Lower leg skin (tissue), 4 donors: ENCODE measurements at places on chromosomes 1 and 21. TPM values are rescaled to one million over a fixed set of nuclear protein-coding genes. Genes with fewer than 3 reads are reported as not detected.

Gene NHLH1
- total RNA-seq: not detected

Gene ZNF697
- 3.6 TPM for total RNA-seq

Gene GPR52
- 0.25 TPM for total RNA-seq

Gene SPAG17
- 7.9 TPM for total RNA-seq

Gene ACTN2
- not detected for total RNA-seq

Gene RGS1
- 69.6 TPM for total RNA-seq

Gene OR2L2
- total RNA-seq: not detected

Gene FCRL5
- not detected for total RNA-seq

Gene AGT
- total RNA-seq: 0.99 TPM

Gene USH2A
- total RNA-seq: 0.03 TPM

Gene DPT
- 32.9 TPM for total RNA-seq

Gene ITGB2
- total RNA-seq: 18.4 TPM

Gene TMEM82
- total RNA-seq: not detected

Gene ETV3L
- total RNA-seq: not detected

Gene SH3D21
- 9.8 TPM for total RNA-seq

DNA sequence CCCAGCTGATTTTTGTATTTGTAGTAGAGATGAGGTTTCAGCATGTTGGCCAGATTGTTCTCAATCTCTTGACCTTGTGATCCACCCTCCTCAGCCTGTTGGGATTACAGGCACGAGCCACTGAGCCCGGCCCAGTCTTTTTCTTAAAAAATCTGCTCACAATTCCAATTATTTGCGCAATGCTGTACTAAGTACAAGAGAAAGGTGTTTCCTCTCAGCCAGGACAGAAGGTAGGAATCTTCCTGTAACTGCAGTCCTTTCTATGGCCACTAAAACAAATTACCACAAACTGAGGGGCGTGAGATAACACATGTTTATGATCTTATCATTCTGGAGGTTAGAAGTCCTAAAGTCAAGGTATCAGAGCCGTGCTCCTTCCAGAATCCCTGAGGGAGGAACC, 6.9 kb upstream of the CBR3 start:
- DNase-seq: peak; percentile 82

- no peak for DNase-seq
Observed at GRCh38 chr1:983798-984475, 2.0 kb upstream of the PERM1 start.

GRCh38 chr1:36095760-36096405, 7.2 kb downstream of the ADPRS start:
- no peak for DNase-seq

GRCh38 chr1:228669242-228669585, 66.1 kb upstream of the RHOU start:
- no peak for DNase-seq

DNA sequence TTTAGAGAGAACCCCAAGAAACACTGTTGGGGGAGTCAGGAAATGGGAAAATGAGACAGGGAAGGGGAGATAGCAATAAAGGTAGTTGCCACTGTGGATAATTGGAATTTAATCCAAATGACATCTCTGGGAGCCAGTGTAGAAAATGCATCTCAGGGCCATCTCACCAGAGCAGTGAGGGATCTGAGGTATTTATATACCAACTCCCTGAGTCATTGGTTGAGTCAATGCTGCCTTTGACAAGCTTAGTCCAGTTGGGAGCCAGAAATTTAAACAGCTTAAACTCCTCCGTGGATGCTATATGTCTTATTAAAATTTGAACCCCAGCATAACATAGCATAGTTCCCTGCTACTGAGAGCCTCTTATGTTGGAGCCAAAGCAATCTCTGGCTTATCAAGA, 140.3 kb downstream of the SLC30A10 start:
- DNase-seq: no peak

GRCh38 chr1:19398309-19398760, 86.2 kb downstream of the SLC66A1 start:
- DNase-seq: no peak

GRCh38 chr1:196550731-196551130, 57.5 kb downstream of the KCNT2 start:
- DNase-seq: no peak

DNA sequence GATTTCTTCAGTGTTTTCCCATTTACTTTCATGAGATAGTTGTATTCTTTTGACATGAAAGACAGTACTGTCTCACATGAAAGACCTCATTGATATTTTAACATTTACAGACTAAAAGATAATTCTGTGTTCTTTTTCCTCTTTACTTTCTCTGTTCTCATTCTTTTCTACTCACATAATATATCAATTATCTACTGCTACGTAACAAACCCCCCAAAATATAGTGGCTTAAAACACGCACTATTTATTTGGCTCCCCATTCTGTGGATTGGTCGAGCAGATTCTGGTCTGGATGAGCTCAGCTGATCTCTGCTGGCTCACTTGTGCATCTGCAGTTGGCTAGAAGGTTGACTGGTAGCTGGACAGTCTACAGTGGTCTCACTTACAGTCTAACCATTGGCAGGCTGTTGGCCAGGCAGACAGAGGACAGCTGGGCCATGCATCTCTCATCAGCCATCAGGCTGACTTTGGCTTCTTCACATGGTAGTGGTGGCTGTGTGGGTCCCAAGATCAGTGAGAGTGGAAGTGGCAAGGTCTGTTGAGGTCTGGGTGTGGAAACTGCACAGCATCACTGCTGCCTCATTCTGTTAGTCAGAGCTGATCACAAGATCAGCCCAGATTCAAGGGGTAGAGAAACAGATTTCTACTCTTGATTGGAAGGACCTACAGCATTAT, 63.2 kb downstream of the MPZL1 start:
- DNase-seq: no peak

GRCh38 chr1:40360631-40361030, 12.9 kb upstream of the SMAP2 start:
- DNase-seq: no peak

- no peak for DNase-seq
Observed at GRCh38 chr1:65958561-65959350, 166.1 kb downstream of the PDE4B start.

- DNase-seq: no peak
Observed at GRCh38 chr1:38662126-38662525, 197.4 kb downstream of the RRAGC start.

DNA sequence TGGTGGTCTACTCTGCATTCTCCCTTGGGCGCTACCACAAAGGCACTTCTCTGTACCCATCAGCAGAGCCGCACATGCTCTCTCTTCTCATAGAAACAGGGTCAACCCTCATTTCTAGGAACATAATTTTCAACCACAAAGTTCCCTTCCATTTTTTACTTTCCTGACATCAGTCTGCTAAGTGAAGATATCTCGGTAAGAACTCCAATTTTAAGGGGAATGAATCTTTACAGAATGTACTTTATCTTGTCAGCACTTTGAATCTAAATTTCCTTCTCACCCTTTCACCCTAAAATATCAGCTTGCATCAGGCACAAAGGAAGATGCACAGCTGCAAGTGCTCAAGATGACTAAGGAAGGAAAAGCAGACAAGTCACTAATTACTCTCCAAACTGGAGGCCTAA, 545.9 kb downstream of the SMYD3 start:
- DNase-seq: no peak

DNA sequence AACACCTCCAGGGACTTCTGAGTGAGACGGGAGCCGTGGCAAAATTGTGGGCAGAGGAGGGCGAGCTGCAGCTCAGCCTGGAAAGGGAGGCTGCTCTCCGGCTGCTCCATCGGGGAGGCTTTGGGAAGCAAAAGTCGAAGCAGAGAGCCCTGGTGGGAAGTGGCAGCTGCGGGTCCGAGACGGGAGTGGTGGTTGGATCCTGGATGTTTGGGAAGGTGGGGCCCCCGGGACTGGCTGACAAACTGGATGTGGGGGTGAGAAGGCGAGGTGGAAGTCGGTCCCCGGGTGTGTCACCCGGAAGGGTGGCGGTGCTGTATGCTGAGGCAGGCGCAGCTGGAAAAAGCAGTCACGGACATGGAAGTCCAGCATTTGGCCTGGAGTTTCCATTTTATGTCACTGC, 52.1 kb downstream of the KCNAB2 start:
- DNase-seq: no peak

DNA sequence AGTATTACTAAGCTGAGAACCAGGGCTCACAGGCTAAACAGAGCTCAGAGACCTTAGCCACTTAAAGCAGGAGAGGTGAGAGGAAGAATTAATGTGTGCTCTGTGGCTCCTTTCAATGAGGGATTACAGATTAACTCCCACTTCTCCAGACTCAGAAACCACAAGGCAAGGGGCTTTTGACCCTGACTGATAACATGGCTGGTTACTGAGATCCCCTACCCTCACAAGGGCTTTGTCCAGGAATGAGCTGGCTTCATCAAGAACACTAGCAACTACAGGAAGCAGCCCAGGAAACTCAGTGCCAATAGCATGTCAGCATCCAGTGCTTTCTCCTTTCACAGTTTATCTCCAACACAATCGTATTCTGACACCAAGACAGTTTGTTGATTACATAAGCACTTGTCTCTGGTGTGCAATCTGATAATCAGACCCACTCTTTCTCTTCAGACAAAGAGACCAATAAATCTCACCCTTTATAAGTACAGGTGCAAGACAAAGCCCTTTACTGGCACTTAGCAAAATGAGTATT, 38.8 kb downstream of the ERI3 start:
- DNase-seq: no peak

GRCh38 chr1:236522937-236523703, 662 bp upstream of the LGALS8 start:
- peak; percentile 88 for DNase-seq

DNA sequence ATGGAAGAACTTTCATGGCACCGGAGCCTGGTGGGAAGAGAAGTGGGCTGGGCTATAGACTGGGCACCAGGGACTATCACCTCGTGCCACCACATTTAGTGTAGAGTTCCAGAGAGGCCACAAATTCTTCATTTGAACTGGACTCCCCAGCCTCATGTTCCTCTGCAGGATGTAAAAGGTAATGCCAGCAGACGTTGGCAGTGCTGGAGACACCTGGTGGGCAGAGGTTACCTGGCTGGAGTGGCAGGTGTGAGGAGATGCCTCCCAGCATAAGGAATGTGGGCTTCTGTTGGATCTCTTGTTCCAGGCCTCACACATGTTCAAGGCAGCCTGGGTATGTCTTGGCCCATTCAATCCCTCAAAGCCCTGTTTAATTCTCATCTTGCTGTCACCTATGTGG, 35.2 kb downstream of the TEX35 start:
- no peak for DNase-seq

GRCh38 chr1:9326596-9326995, 33.9 kb downstream of the SPSB1 start:
- no peak for DNase-seq

DNA sequence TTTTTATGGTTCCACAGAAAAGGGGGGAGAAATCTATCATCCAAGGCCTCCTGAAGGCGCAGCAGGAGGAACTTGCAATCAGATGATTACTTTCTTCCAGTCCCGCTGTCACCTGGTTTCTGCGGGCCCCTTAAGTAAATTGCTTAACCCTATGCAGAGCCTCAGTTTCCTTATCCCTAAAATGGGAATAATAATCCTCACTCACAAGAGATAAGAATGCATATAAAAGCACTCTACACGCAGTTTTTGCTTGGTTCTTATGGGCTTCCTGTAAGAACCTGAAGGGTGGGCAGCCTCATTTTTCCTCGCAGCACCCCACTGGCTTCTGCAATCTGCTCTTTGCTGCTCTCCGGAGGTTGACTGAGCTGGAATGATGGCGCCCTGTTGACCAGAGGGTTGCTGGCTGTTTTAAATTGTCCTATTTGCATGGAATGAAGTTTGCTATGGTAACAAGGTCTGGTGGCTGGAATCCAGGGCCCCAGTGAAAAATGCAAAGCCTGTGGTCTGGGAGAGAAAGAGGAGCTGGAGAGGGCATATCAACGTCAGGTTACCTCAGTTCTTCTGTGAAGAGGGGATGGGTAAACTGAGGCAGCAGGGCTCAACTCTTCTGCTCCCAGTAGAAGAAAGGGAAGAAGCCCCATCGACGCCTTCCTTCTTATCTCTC, 1.0 kb upstream of the KAZN start:
- DNase-seq: no peak

- DNase-seq: no peak
Observed at GRCh38 chr1:99551812-99552614, 93.9 kb upstream of the PALMD start.

- no peak for DNase-seq
Observed at GRCh38 chr1:39230261-39231190, 26.0 kb downstream of the MACF1 start.

DNA sequence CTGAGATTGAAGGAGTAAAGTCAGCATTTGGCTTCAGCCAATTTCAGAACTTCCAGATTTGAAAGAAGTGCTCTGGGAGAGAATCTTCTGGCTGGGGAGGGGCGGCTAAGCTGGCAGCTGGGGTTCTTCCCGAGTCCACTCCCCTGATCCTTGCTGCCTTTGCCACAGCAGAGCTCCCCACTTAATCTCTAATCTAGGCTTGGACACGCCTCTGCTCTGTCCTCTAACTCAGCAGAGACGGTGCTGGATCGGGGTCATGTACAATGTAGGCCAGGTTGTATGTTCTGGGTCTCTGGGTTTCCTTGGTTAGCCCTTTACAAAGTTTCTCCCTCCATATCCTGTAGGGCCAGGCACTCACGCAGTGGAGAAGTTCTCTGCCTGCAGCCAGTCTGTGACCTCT, 10.1 kb upstream of the GSTM3 start:
- no peak for DNase-seq

GRCh38 chr21:28148400-28149064, 844.1 kb downstream of the LTN1 start:
- no peak for DNase-seq

GRCh38 chr1:114236517-114236916, 82.8 kb upstream of the SYT6 start:
- no peak for DNase-seq

- no peak for DNase-seq
Observed at GRCh38 chr1:25486602-25487001, 55.9 kb downstream of the MACO1 start.

GRCh38 chr1:1325288-1326074, 879 bp downstream of the CPTP start:
- no peak for DNase-seq
